ENCODE measurements at places on chromosomes 3 and 15. TPM values are rescaled to one million over a fixed set of nuclear protein-coding genes. Genes with fewer than 3 reads are reported as not detected.

PRICKLE2 gene
- total RNA-seq = 3.1 TPM

DNA sequence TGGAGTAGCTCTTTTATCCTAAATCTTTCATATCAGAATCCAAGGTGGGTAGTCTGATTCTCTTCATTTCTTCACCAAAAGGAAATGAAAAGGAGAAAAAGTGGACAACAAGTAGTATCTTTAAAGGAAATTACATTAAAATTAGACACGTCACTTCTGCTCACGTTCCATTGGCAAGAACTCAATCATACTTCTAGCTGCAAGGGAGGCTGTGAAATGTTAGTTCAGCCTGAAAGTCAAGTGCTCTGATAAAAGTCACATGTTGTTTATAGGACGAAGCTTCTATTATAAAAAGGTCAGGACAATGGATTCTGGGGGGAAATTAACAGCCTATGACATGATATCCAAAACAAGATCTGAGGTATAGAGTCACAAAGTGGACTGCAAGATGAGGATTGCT lies 164.6 kb upstream of the MCTP2 start:
- no peak for DNase-seq

GRCh38 chr15:48426044-48426443 lies 94.8 kb downstream of the DUT start:
- no peak for DNase-seq

XCR1 gene
- total RNA-seq = not detected

DNA sequence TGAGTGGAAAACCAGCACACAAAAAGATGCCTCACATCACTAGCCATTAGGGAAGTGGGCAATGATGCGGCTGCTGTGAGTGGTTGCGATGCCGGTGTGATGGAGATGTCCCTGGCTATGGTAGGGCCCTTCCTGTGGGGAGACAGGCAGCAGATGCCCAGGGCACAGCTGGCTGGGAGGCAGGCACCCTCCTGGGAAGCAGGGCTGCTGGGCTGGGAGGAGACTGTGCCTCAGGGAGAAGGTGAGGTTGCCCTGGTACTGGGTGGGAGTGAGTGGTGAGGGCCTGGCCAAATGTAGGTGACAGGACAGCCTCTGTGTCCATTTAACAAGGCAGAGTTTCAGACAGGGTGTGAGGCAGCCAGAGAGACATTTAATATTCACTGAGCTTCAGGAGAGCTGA lies 335.6 kb downstream of the OCA2 start:
- DNase-seq = no peak

- no peak for DNase-seq
Observed at GRCh38 chr3:48119505-48120193, 68.6 kb downstream of the CDC25A start.

- no peak for DNase-seq
Observed at GRCh38 chr15:72836676-72837330, 53.2 kb upstream of the ADPGK start.

PLA2G4F gene
- not detected for total RNA-seq

GP9 gene
- not detected for total RNA-seq

CMC1 gene
- total RNA-seq = 11.3 TPM

DNA sequence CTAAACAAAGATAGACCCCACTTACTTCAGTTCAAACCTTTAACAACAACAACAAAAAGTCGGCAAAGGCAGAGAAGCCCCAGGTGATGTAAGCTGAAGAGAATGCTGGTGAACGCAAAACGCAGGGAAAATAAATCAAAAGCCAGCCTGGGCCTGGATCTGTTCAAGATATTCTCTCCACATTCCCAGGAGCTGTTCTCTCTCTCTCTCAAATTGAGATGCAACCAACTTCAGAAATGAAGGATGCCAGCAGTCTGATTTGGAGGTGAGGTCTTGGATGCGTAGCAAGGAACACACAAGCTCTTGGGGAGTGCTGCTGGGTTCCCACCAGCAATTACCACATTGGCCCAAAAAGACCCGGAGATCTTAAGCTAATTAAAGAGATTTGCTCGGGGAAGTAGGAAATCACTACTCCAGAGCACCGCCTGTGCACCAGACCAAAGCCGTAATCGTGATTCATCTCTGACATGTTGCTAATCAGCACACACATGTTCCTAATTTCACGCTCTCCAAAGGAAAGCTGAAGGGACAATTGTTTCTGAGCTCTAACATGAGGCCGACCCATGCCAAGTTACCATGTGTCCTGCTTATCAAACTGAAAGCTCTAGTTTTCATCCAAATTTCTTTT lies 37.1 kb downstream of the IL17RD start:
- no peak for DNase-seq

DNA sequence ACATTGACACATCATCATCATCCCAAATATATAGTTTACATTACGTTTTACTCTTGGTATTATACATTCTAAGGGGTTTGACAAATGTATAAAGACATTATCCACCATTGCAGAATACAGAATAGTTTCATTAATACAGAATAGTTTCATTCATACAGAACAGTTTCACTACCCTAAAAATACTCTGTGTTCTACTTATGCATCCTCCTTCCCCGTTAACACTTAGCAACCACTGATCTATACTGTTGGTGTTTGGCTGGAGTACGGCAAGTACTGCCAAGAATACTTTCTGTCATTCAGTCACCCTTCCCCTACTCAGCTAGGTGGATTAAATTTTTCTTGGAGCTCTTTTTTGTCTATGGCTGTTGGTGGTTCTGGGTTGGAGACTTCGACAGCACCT lies 33.4 kb downstream of the LEKR1 start:
- no peak for DNase-seq

GRCh38 chr15:101033801-101034200 lies 114.6 kb downstream of the LRRK1 start:
- no peak for DNase-seq

DNA sequence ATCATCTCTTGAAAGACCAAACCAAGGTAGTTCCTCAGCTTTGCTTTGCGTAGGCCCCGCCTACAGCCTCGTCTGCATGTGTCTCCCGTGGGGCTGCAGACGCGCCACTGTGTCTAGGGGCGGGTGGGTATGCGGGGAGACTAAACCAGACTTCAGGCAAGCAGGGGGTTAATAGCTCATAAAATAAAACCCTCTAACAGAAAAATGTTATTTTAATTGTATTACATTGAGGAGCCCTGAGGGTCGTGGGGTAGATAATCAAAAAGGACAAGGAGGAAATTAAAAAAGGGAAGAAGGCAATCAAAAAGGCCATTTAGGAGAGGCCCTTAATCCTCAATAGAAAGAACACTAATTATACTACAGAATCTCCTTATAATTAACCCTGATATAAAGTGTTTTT lies 247.6 kb upstream of the ICE2 start:
- no peak for DNase-seq

GP5 gene
- total RNA-seq = 0.29 TPM

ROBO2 gene
- total RNA-seq = not detected

CASR gene
- total RNA-seq = not detected

DNA sequence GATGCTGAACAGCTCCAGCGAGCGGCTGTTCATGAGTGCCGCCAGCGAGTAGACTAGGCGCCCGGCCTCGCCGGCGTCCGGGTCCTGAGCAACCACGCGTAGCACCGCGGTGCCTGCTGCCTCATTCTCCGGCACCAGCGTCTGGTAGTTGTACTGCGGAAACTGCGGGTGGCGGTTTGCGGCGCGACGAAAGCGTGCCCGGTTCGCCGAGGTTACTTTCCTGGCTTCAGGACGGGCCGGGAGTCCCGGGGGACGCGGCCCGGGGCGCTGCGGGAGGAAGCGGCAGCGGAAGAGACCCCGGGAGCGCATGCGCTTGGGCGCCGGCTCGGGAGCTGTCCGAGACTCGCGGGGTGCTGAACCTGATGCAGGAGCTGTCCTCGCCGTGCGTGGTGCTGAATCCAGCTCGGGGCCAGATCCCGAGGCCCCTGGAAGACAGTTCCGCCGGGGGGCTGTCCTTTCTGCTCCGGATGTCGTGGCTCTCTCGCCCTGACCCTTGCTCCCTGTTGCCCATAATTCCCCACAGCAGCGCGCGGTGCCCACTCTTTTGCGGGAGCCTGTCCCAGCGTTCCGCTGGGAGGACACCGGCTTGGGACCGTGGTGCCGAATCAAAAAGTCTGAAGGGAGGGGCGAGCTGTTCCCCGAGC lies 1.1 kb downstream of the CELSR3 start:
- no peak for DNase-seq

GRCh38 chr3:66506154-66506553 lies 5.3 kb upstream of the LRIG1 start:
- DNase-seq = no peak

DNA sequence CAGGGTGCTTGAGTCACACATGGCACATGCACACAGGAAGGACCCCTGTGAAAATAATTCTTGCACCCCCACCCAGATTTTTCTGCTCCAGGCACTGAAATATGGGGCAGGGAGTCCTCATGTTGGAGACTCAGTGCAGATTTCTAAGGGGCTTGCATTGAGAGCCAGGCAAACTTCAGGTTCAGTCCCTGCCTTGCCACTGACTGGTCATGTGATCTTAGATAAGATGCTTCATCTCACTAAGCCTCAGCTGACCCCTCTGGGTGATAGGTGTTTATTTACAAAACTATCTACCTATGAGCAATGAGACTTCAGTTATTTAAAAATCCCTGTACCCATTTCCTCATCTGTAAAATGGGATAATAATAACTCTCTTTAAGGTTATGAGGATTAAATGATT lies 30.1 kb upstream of the C3orf80 start:
- DNase-seq = no peak

AMT gene
- total RNA-seq = 1.9 TPM

DNA sequence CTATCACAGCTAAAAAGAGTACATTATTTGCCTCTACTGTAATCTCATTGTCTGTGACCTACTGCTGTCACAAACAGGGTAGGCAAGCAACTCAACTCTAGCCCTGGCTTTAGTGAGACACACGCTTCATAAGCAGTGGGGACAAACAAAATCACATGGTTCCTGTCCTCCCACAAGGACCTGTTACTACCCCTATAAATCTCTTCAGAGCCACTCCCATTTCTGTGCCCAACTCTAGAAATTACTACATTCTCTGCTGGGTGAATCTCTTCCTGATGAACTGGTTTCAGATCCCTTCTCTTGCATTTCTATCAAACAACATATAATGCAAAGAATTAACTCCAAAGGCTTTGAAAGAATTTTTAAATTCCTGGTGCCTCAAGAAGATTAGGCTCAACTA lies 117.3 kb downstream of the DMXL2 start:
- no peak for DNase-seq

DNA sequence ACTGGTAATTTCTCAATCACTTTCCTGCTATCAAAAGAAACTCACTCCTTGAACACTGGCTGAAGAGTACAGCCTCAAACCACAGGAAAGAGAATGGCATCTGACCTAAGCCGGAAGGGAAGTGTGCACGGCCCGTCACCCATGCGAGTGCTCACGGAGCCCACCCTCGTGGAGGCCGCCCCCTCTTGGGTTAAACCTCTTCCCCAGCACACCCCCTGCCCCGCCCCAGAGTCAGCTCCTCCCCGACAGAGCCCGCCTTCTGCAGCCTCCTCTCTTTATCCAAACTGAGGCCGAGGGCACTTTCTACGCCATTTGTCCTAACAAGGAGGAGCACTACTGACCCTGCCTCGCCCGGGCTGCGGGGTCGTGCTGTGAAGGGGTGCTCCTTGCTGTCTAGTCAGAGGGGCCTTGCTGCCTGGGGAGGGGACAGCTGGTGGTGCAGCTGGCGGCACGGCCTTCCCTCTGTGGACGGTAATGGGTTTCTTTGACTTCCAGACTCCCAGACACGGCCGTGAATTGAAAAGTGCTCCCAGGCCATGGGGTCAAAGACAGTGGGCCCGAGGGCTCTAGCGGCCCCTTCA lies 137.7 kb downstream of the NSMCE3 start:
- DNase-seq = no peak

- no peak for DNase-seq
Observed at GRCh38 chr3:145370870-145371269, 790.1 kb downstream of the PLOD2 start.

GRCh38 chr15:89244574-89244903 lies 760 bp downstream of the FANCI start:
- no peak for DNase-seq

GRCh38 chr3:130085881-130086280 lies 4.2 kb downstream of the ALG1L2 start:
- no peak for DNase-seq

Measured in glomerular endothelial cell (primary cell).